ENCODE measurements at places on chromosomes 3 and 15.

DNA sequence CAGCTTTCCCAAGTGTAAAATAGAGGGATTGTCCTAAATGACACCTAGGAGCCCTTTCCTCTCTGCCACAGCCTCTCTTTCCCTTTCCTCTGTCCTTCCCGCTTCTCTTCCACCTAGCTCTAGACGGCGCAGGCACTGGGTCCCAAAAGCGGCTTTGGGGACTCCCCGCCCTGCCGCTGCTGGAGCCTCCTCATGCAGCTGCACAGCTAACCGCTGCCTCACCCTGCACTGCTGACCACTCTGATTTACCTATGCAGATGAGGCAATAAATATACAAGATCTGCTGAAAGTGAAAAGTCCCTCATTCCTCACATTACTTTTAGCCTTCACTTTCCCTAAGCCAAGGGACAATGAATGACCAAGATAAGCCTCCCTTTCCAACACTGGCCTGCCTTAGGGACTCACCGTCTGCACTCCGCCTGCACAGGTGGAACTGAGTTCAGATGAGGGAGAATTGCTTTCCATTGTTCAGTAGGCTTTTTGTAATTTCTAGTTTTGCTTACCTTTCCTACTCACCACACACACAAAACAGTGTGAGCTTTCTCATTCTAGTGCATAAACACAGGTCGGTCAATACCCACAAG, 197.5 kb upstream of the BCL6 start:
- no peak for DNase-seq

DNA sequence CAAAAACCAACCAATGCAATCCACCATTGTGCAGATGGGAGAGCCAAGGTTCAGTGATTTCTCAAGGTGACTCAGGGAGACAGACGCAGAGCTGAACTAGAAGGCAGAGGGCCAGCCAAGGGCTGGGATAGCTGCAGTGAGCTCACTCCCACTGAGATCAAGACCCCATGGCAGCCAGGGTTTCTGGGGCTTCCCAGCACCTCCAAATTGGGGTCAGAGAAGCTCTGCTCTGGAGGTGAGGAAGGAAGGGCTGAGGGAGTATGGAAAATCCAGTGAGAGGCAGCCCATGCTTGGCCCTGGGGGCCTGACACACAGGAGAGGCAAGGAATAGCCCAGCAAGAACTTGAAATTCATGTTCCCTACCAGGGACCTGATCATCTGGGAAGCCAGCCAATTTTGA, 61.0 kb downstream of the ISG20 start:
- DNase-seq: no peak

GRCh38 chr3:11362600-11362999, 90.4 kb downstream of the ATG7 start:
- no peak for DNase-seq

- no peak for DNase-seq
Measured at GRCh38 chr3:178063461-178063860, 472.8 kb upstream of the KCNMB2 start.

GRCh38 chr3:88211096-88211890, 61.5 kb downstream of the C3orf38 start:
- no peak for DNase-seq

DNA sequence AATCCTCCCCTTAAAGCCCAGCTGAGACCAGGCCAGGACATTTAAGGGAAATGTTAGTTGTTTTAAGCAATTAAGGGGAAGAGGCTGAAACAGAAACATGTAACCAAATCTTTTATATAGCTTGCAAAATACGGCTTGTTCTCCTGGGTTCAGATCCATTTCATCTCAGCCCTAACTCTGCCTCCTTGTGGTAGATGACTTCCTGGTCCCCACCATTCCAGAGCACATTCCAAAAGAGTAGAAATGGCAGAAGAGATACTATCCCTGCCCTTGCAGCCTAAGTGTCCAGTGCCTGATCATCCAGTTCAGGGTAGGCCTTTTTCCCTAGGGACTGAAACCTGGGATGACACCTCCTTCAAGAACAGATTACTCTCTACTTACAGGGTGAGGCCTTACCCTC, 266.2 kb upstream of the VEPH1 start:
- no peak for DNase-seq

GRCh38 chr15:63503739-63504246, 600 bp upstream of the USP3 start:
- DNase-seq: peak; percentile 91

- DNase-seq: no peak
Measured at GRCh38 chr3:156250550-156250949, 130.2 kb downstream of the KCNAB1 start.

- DNase-seq: no peak
Measured at GRCh38 chr3:162632672-162633071, 1136.1 kb downstream of the OTOL1 start.

- no peak for DNase-seq
Measured at GRCh38 chr15:38454696-38455090, 766 bp downstream of the FAM98B start.

GRCh38 chr3:30073040-30073439, 533.4 kb upstream of the TGFBR2 start:
- DNase-seq: no peak

GRCh38 chr3:36615861-36616260, 148.5 kb downstream of the DCLK3 start:
- DNase-seq: no peak

GRCh38 chr15:52144656-52145178, 32.1 kb upstream of the BCL2L10 start:
- no peak for DNase-seq

All from activated CD4-positive, alpha-beta T cell treated with anti-CD3 and anti-CD28 coated beads for 48 hours (primary cell).